ENCODE measurements at places on chromosomes 7 and 10.

DNA sequence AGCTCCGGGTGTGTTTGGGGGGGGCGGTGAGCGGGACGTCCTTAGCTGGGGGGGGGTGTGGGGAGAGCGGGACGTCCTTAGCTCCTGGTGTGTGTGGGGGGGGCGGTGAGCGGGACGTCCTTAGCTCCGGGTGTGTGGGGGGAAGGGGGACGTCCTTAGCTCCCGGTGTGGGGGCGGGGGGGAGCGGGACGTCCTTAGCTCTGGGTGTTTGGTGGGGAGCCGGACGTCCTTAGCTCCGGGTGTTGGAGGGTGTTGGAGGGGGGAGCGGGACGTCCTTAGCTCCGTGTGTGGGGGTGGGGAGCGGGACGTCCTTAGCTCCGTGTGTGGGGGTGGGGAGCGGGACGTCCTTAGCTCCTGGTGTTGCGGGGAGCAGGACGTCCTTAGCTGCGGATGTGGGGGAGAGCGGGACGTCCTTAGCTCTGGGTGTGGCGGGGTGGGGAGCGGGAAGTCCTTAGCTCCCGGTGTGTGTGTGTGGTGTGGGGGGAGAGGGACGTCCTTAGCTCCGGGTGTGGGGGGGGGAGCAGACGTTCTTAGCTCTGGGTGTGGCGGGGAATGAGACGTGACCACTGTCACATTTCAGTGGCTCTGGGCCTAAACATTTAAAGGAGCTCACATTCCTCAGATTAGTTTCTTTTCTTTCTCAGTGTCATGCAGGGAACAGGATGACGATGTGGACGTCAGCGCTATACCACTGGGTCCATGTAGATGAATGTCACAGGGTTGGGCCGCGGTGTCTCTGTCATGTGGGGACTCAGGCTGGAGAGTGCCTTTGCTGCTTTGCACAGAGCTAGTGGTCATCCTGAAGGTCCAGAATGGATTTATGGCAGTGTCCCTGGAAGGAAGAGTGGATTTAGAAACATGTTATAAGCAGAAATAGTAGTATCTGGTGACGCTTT lies 7.5 kb downstream of the DYNC2I1 start:
- DNase-seq, result peak; percentile 52

- DNase-seq, result no peak
These were observed 335.9 kb downstream of the GFRA1 start for GRCh38 chr10:115936926-115937767.

DNA sequence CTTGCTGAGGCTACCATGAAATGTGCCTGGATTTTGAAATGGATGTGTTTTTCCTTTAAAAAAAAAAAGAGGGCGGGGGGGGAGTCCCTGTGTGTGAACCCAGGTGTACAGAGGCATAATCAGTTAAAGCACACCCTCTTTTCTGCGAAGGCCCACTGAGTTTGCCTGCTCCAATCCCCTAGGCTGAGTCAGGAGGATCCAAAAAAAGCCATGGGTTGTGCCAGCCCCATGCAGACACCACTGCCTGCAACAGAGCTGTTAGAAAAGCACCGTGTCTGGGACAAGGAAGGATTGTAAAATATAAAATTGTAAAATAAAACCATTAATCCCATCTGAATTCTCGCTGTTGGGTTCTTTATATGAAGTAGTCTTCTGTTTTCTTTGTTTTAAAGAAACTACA lies 217.9 kb downstream of the ADAM12 start:
- DNase-seq, result no peak

DNA sequence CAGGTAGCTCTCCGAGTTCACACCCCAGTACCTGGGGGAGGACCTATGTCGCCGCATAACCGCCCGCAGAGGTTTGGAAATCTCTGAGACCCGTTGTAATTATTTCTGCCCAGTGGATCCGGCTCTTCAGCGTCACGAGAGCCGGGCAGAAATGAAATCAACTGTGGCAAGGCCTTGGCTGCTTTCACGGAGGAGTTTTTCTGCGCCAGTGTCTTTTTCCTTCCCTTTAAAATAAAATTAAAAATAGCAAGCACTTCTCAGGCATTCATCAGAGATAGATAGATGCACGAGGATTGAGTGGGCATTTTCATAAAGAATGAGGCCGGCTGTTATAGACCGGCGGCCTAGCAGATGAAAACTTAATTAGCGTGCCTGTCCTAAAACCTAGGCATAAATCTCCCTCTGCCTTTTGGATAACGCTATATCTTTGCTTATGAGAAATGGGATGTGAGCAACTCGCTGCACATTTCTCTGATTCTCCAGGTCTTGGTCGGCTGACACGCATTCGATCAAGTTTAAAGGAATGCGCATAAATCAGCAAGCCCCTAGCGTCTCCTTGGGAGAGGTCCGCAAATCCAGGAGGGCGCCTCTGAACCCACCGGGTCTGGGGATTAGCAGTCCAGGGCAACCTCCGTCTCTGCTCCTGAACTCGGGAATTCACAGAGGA lies 6.4 kb downstream of the HOXA13 start:
- DNase-seq, result no peak

GRCh38 chr10:125156739-125157480 lies 3.5 kb downstream of the CTBP2 start:
- no peak for DNase-seq

DNA sequence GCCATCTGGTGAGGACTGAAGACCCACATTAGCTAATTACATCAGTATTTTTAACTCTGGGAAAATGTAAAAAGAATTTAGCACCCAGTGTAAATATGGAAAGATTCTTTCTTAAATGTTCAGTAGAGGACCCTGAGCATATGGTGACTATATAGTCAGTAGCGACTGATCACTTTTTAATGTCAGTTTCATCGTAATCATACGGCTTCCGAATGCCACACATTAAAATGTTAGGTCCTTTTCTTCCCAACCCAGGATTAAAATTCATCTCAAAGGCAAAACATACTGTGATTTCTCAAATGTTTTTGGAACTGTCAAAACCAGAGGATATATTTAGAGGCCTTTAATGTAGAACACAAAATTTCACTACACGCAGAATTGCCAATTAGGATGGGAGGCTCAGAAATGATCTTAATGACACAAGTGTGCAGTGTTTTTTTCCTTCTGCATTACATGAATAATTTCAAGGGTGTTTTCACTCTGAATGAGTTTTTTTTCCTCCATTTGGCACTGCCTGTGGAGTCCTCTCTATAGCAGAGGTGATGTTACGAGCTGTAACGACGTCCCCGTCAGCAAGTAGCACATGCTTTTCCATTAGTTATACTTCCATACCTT lies 382.7 kb downstream of the PAXIP1 start:
- DNase-seq, result no peak

DNA sequence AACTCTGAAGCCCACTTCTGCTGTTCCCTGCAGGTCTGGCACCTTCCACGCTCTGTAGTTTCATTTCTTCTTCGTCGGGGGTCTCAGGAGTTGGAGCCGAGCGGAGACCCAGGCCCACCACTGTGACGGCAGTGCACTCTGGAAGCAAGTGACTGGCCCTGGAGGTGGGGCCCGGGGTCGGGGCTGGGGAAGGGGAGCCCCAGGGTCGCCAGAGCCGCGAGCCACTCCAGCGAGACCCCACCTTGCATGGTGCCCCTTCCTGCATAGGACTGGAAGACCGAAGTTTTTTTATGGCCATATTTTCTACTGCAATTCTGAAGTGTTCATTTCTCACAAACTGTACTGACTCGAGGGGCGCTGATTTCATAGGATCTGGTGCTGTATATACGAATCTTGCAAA lies 172.8 kb downstream of the CCDC3 start:
- DNase-seq, result no peak

- no peak for DNase-seq
These were observed 56.7 kb downstream of the VSTM4 start for GRCh38 chr10:49058463-49059255.

DNA sequence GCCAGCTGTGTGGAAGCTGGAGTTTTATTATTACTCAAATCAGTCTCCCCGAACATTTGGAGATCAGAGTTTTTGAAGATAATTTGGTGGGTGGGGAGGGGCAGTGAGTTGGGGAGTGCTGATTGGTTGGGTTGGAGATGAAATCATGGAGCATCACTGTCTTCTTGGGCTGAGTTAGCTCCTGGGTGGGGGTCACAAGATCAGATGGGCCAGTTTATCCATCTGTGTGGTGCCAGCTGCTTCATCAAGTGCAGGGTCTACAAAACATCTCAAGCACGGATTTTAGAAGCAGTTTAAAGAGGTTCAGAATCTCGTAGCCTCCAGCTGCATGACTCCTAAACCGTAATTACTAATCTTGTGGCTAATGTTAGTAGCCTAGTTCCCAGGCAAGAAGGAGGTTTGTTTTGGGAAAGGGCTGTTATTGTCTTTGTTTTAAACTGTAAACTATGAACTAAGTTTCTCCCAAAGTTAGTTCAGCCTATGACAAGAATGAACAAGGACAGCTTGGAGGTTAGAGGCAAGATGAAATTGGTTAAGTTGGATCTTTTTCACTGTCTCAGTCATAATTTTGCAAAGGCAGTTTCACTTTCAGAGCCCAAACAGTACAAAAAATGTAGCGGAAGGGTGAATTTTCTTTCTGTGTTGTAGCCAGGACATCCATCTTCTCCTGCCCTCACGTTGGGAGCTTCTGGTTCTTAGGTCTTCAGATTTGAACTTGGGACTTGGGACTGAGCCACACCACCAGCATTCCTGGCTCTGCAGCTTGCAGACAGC lies 43.1 kb downstream of the KLF6 start:
- no peak for DNase-seq

DNA sequence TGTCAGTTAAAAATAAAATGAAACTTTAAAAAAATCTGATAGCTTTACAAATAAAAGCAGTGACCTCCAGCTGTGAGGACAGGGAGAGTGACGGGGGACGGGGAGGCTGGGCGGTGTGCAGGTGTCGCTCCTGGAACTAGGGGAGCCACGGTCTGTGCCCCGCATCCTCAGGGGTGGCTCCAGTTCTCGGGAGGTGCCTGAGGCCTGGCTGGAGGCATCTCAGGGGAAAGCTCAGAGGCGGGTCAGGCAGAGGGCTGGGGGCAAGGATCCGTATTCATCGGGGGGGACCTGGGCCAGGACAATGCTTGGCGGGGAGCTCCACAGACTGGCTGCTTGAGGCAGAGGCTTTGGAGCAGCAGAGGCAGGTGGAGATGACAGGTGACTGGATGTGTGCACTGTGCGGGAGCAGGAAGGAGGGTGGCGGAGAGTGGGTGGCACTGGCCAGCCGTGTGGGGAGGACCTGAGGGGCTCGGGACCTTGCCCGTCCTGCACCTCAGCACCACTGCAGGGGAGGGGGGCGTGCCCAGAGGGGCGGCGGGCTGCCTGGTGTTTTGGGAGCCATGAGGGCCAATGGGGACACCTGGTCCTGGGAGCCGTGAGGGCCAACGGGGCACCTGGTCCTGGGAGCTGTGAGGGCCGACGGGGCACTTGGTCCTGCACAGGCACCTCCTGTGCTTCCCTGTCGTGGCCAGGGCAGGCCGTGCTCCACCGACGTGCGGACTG lies 13.2 kb downstream of the PWWP2B start:
- no peak for DNase-seq

GRCh38 chr10:100370714-100371481 lies 23.9 kb downstream of the SCD start:
- no peak for DNase-seq

GRCh38 chr10:63689768-63690167 lies 168.6 kb downstream of the REEP3 start:
- no peak for DNase-seq

DNA sequence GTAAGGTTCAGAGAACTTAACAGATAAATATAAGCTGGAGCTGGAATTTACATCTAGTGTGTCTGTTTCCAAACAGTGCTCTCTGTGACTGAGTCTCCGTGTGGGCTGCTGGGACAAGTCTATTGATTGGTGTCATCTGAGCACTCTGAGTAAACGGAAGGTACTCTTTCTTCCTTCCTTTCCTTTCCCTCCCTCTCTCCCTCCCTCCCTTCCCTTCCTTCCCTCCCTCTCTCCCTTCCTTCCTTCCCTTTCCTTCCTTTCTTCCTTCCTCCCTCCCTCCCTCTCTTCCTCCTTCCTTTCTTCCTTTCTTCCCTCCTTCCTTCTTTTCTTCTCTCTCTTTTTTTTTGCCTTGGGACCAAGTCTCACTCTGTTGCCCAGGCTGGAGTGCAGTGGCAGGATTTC lies 61.8 kb downstream of the ANKRD61 start:
- DNase-seq, result no peak

- DNase-seq, result no peak
These were observed 134.9 kb downstream of the TNS3 start for GRCh38 chr7:47446871-47447466.

DNA sequence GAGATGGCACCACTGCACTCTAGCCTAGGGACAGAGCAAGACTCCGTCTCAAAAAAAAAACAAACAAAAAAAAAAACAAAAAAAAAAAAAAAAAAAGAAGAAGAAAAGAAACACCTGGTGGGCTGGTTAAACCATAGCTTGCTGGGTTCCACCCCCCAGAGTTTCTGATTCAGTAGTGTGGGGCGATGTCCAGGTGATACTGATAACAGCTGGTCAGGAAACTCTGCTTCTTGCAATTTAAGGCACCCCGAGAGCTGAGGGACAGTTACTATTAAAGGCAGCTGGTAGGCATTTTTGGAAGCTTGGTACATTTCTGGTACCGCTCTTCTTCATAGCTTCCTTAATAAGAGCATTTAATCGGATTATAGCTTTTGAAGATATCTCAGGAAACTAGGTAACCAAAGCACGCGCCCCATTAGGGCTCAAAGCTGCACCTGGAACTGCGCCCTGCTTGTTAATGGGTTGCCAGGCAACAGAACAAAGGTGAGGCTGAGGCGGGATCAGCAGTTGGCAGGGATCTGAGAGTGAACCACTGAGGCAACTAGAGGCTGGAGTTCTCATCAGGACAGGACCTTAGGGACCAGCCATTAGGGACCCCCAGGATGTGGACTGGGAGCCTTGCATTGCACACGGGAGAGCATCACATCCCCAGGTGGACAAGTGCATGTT lies 6.5 kb upstream of the SDK1 start:
- no peak for DNase-seq

GRCh38 chr7:15874774-15875173 lies 188.3 kb upstream of the MEOX2 start:
- DNase-seq, result no peak

- DNase-seq, result peak; percentile 25
These were observed 140.7 kb upstream of the CALCR start for GRCh38 chr7:93715234-93715633.

DNA sequence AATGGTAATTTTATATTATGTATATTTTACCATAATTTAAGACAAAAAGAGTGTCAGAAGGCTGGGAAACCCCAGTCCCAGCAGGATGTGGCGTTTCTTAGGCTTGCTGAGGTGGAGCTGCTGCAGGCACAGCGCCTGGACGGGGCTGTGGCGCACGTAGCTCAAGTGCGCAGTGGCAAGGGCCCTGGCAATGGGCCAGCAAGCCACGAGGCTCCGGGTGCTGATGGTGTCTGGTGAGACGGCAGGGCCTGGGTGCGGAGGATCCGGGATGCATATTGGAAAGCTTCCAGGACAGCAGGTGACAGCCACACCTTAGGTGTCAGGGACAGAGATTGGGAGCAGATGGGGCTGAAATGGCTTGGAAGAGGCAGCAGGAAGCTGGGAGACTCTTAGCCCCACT lies 37.2 kb downstream of the CLEC2L start:
- no peak for DNase-seq

All from right renal pelvis (tissue), 4 donors.